ENCODE measurements at places on chromosomes 5 and 9. TPM values are rescaled to one million over a fixed set of nuclear protein-coding genes. Genes with fewer than 3 reads are reported as not detected.

Gene MEIKIN
- total RNA-seq: not detected

Gene LURAP1L
- total RNA-seq: 0.98 TPM

Gene OR1Q1
- total RNA-seq: not detected

Gene KIF12
- 0.36 TPM for total RNA-seq
